Mucosa of gallbladder (tissue), 1 donor: ENCODE measurements at places on chromosomes 13 and 19. TPM values are rescaled to one million over a fixed set of nuclear protein-coding genes. Genes with fewer than 3 reads are reported as not detected.
A peak's percentile ranks its signal among the peaks of the same experiment; 100 is the strongest.

- no peak for DNase-seq
Observed at GRCh38 chr19:7993560-7993959, 11.9 kb downstream of the ELAVL1 start.

DNA sequence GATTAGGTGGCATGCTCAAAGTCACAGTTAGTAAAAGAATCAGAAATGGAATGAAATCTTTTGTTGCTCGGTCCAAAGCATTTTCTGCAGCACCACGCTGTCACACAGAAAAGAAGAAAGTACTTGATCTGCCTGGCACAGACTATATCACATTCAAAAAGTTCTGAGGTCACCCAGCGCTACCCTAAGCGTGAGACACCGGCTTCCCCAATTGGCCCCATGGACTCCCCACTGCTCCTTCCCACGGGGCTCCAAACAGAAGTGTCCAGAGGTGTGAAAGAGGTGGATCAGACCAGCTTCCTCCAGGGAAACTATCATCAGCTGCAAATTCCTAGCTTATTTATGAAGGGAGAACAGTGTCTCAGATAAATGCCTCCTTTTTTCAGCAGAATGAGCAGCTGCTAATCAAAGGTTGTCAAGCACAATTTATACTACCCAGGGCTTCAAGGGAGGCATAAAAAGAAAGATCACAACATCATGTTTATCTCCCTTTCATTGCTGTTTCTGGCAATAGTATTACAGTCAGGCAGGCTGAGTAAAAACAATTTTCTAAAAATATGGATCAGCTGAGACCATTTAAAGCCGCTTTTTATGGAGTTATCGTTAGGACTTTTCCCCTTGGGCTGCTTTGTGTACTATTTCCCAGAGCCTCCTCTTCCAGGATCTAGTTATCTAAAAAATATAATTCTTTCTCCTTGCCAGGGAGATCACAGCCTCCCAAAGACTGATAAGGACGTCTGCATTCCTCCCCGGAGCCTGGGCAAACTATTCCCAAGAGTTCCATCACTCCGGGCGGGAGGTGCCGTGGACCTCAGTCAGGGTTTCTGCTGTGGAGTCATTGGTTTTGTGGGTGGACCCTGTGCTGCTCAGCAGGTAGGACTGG lies 208.0 kb downstream of the LHFPL6 start:
- no peak for DNase-seq

GRCh38 chr13:106541826-106542225 lies 6.4 kb upstream of the EFNB2 start:
- no peak for DNase-seq

GRCh38 chr19:48469934-48470680 lies 938 bp downstream of the CYTH2 start:
- no peak for DNase-seq

DNA sequence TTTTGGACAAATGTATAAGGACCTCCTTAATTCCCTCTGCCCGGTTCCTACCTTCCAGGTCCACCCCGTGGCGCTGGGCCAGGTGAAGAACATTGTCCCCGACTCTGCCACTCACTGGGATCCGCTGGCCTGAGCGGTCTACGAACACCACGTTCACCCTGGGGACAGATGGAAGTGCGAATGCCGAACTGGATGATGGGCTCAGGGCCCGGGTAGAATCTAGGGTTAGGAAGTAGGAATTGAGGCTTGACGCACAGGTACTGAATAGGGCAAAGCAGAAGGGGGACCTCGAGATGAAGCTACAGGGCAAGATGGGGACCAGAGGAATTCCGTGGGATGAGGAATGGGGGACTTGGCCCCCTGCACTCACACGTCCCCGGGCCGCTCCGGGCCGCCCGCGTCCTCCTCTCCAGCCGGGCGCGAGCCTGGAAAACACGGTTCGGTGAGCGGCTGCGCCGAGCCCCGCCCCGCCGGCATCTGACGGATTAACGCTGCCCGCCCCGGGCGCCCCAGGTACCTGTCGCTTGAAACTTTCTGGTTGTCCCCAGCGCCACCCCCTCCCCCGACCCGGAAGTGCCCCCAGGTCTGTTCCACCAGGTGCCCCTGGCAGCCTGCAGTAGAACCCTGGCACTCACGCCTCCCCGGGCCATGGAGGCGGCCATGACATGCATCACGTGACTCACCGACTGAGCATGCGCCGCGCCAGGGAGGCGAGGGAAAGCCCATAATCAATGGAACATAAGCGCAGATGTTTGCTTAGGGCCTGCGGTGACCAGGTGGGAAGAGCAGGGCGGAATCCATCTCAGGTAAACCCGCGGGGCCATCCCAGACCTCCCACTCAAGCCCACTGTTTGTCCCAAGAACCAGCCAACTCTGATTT lies at the start of gene FDX2:
Gene FDX2, minus strand, starts transcription at position 681 of the 880 bp plus-strand sequence. Its CDS starts 19 bp downstream, at position 662.
- DNase-seq = peak; percentile 91

DNA sequence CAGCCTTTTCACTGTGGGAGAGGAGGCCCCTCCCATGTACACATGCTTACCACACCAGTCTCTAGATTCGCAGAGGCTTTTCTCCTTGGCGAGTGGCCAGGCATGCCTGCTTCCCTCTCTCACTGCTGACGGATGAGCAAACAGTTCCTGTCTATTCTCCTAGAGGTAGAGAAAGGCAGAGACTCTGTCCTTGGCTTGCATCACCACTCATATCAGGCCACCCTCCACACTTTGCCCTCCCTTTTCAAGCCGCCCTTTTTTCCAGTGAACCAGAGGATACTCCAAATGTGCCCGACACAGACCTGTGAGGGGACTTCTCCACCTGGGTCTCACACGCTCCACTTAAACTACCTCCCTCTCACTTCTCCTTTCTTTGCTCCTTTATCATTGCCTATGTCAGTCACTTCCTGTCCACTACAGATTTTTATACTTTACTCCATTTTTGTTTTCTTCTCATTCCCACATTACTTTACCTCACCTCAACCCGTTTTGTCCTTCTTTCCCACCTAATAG lies 284.6 kb downstream of the DNAJC15 start:
- peak; percentile 90 for DNase-seq

DNA sequence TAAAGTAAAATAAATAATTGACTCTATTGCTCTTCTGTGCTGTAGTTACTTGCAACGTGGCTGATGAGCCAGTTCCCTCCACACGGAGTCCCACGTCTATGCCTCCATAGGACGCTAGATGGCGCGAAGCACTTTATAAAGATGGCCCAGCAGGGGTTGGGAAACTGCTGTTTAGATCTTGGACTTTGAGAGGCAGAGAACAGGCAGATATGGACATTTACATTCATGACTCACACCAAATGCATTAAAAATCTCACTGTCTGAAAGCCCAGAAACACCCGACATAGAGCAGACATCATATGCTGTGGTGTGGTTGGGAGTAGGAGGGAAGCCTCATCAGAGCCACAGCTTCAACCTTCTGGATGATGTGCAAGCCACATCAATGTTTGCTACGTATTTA lies 643.1 kb upstream of the ARGLU1 start:
- peak; percentile 79 for DNase-seq

DNA sequence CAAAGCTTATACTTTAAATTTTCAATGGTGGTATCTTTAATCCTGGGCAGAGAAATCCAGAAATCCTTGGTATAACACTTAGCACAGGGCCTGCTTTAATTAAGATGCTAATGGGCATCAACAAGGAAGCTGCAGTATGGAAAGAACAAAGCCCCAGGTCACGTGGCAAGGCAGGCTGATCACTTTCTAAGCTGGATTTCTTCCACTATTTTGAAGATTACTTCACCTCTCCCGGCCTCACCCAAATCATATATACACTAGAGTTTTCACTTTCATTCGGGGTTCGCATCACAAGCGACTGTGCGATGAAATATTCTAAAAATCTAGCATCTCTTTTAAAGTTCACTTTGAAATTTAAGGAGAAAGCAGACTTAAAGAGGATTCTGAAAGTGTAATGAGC lies 71.8 kb downstream of the STARD13 start:
- DNase-seq = no peak

Gene PRSS57
- total RNA-seq = not detected

Gene PCDH9
- total RNA-seq = 9.0 TPM

Gene PRX
- 7.0 TPM for total RNA-seq

Gene EPS8L1
- total RNA-seq = 127 TPM

Gene PSG1
- total RNA-seq = not detected

Gene ZNF285
- total RNA-seq = 5.5 TPM
